ENCODE measurements at places on chromosomes 6 and 20.

- peak; percentile 8 for DNase-seq
These were observed 33.1 kb upstream of the SEC63 start for GRCh38 chr6:107991061-107991460.

- DNase-seq: peak; percentile 33
These were observed 528.7 kb upstream of the SOX4 start for GRCh38 chr6:21064756-21065340.

DNA sequence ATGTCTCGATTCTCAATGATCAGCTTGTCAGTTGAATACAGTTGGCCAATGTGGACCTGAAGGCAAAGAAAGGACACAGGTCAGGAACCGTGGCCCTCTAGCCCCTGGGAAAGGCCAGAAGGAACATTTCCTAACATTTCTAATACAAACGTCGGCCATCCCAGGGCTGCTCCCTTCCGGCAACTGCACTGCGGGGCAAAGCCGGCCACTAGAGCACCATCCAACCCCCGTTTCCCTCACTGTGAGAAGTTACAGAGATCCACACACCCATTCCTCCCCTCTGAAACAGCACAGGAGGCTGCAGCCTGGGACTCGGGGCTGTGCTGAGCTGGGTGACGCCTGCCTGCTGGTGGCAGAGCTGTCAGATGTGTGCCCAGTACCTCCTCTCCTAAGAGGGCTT lies 24.3 kb downstream of the PPP1R3G start:
- no peak for DNase-seq

- no peak for DNase-seq
These were observed 106.6 kb downstream of the TAF4 start for GRCh38 chr20:61958773-61959700.

GRCh38 chr20:25148982-25149846 lies 46.3 kb upstream of the ENTPD6 start:
- DNase-seq: no peak

DNA sequence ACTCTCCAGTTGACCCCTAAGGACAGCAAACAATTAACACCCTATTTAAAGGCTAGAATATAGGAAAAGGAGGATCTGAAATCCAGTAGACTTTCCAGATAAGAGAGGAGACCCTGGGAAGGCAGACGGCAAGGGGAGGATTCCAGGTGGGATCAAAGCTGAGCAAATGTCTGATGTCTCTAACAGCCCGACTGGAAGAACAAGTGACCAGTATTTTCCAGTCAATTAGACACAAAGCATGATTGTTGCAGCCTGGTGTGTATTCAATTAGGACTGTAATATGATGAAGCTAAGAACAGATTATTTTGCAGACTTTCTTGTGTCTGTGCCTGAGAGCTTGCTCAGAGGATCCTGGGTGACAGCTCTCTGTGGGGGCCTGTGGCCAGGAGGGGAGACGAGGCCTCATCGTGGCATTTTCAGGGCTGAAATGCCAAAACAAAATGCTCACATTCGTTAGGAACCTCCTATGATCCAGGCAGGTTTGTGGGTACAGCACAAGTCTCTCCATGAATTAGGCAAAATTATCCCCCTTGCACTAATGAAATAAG lies 471.8 kb upstream of the AGPAT4 start:
- DNase-seq: no peak

GRCh38 chr6:80348263-80348662 lies 241.8 kb downstream of the BCKDHB start:
- no peak for DNase-seq

DNA sequence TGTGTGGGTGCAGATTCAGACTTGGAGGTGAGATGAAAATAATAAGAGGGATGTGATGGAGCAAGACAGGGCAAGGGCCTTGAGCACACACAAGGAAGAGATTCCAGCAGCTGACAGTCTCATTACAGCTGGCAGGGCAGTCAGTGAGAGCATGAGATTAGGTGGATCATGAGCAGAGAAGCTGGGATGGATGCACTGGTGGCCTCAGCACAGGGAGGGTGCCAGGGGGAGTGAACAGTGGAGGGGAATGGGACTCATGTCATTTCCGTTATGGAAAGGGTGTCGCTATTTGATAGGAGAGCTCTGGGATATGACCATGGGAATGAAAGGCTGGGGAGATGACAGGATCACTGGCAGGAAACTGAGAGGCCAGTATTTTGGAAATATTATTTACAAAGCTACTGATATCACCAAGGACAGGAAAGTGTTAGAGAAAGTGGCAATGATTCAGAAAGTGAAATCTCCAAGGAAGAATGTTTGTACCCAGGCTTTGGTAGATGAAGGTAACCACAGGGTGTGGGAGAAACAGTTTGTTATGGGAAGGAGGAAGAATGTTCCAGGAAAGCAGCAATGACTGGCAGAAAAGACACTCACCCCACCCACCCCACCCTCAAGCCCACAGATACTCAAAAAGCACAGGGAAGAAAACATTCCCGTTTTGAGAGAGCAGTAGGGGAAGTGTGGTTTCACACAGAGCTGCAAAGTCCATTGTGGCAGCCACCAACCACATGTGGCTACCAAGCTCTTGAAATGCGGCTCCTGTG lies 214.7 kb upstream of the PROKR2 start:
- DNase-seq: no peak

GRCh38 chr20:2907519-2907918 lies 34.2 kb downstream of the PTPRA start:
- no peak for DNase-seq

DNA sequence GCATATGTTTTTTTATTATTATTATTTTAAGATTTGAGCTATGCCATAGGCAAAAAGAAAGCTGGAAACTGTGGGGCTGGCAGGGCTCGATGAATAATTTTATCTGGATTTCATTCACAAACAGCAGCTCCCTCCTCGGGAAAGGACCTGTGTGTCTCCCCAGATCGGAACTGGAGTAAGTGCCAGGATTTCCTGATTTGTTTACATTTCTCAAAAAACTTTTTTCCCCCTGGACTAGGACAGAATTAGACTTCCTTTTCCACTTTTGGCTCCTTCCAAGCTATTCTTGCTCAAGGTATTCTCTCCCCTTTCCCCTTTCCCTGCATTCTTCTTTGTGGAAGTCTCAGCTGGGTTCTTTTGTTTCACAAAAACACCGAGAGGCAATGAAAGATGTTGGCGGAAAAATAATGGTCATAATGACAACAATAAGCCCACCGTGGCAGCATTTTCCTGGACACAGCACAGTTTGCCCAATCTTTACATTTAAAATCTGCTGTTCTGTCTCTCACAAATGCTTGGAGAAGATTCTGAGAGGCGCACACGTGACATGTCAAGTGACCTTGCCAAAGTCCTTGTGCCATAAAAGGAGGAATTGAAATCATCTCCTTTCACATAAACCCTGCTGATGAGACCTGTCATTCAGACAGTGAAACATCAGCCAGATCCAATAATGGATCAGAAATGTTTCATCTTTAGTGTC lies 85.8 kb upstream of the PREP start:
- DNase-seq: no peak

GRCh38 chr6:41055149-41055548 lies 2.1 kb downstream of the APOBEC2 start:
- no peak for DNase-seq

- peak; percentile 83 for DNase-seq
These were observed 5.4 kb downstream of the NPBWR2 start for GRCh38 chr20:64101731-64102621.

DNA sequence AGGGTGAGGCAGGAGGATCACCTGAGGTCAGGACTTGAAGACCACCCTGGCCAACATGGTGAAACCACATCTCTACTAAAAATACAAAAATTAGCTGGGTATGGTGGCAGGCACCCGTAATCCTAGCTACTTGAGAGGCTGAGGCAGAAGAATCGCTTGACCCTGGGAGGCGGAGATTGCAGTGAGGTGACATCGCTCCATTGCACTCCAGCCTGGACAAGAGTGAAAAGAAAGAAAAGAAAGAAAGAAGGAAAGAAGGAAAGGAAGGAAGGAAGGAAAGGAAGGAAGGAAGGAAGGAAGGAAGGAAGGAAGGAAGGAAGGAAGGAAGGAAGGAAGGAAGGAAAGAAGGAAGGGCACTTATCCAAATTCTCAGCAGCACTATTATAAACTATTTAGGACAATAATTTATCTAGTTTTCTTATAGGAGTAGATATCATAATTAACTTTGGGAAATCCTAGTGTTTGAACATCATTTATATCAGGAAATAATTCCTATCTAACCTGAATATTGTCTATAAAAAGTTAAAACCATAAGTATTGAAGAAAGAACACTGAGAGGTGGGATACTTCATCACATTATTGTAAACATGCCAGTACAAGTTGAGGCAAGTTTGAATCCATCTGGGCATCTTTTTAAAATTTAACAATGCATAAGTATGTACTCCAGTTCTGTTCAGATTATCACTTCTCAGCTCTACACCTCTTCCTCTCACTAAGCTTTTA lies 305.5 kb downstream of the SLC35F1 start:
- no peak for DNase-seq

DNA sequence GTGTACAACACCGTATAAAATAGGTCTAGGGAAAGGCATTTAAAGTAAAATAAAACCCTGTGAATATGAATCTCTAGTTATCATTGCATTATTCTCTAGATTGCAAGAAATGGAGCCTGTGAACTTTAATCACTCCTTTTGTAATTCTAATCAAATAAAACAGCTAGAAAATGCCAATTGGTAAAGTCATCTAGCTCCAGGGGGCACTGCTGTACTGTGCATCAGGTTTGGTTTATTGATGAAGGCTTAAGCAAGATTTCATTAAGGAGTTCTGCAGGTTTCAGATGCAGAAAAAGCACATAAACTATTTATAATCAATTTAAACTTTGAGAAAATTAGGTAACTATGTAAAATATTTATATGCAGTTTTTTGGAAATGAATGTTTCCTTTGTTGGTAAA lies 645.0 kb downstream of the PHF3 start:
- peak; percentile 39 for DNase-seq

- no peak for DNase-seq
These were observed 77.4 kb upstream of the CD93 start for GRCh38 chr20:23163562-23163961.

DNA sequence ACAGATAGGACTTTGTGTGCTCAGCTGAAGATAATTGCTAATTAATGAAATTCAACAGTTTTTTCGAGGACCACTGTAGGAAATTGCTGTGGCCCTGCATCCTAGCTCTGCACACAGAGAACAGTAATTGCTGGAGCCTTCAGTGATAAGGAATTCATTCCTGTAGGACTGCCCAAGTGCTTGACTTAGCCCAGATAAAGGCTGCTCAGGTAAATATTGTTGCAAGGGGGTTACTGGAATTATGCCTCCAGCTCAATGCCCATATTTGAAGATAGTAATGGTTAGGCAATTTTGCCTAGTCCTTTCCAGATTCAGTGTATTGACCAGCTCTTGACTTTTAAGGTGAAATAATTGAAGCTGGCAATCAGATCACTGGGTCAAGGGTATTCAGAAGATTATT lies 122.9 kb downstream of the SLC24A3 start:
- no peak for DNase-seq

DNA sequence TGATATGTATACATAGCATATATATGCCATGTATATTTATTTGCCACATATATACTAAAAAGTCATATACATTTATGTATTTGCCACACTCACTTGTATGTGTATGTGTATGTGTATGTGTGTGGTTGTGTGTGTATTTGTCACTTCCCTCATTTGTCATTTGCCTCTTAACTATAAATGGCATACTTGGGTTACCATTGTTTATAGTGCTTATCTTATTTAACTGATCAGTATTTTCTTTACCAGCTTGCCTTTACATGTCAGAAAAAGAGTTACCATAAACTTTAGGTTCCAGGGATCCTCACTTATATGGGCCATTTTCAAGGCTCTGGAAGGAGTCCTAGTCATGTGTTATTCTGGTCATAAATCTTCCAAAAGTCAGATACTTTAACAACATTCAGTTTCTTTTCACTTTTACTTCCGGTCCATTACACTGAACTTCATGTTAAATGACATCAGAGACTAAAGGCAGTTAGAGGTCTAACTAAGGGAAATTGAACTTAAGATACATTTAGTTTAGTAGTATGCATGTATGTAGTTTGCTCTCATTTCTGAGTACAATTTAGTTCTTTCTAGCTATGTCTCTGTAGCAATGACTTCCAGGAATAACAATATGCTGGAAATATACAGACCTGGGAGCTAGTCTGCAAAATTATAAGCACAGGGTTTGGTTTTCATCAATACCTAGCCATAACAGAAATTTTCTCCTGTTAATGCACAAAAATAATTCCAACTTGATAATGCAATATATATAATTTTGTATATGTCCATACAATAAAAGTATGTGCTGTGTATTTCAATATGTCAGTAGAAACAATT lies 33.7 kb upstream of the HIVEP1 start:
- DNase-seq: peak; percentile 86

- DNase-seq: peak; percentile 70
These were observed 95.0 kb downstream of the SNX5 start for GRCh38 chr20:17873410-17874270.

DNA sequence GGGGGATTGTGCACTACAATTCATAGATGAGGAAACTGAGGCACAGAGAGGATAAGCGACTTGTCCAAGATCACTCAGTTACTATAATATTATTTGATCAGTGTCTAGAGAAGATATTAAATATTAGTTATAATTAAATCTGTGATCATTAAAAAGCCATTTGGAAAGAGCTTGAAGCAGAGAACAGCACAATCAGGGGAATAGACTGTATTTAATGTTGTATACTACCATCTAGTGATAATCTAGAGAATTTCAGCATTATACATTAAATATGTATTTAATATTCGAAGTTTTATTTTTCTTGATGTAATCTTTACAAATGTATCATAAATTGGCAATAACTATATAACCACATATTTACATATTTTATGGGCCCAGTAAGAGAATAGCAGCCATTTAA lies 20.1 kb upstream of the MTCL3 start:
- DNase-seq: peak; percentile 54

- DNase-seq: no peak
These were observed 77.0 kb downstream of the MMS22L start for GRCh38 chr6:97205966-97206365.

DNA sequence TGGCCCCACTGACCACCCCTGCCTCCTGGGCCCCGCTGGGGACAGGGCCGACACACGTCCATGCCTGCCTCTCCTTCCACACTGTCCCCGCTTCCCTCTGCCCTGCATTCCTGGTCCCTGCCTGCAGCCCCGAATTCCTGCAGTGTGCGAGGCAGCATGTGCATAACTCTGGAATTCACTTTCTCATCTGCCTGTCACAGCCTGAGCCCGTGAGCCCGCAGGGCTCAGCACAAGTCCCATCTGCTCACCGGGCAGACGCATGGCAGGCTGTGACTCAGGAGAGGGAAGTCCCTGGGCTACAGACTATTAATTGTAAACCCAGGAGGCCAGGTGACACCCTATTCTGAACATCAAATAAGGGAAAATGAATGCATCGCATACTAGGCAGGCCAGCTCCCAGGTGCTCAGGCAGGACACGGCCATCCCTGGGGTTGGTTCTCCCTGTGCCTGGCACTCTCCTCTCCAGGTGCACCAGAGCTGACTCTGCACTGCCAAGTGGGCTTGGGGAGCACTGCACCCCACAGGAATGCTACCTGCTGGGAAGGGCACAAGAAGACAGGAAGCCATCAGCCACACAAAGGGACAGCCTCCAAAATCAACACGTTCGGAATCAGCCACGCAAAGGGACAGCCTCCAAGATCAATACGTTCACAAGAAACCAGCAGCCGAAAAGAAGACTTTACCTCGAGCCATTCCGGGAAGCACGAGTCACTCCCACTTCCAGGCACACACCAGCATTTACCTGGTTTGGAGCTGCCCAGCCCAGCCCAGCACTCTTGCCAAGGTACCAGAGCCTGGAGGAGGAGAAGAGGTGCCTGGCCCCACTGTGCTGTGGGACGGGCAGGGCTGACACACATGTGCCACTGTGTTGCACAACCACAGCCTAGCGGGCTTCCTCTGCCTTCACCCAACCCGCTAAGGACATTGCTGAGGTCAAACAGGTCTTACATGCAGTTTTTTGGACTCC lies 65.9 kb downstream of the DLL1 start:
- no peak for DNase-seq

- DNase-seq: peak; percentile 37
These were observed 83.9 kb upstream of the CEP85L start for GRCh38 chr6:118735320-118735719.
